ENCODE measurements at places on chromosomes 2 and 18. TPM values are rescaled to one million over a fixed set of nuclear protein-coding genes. Genes with fewer than 3 reads are reported as not detected.

DNA sequence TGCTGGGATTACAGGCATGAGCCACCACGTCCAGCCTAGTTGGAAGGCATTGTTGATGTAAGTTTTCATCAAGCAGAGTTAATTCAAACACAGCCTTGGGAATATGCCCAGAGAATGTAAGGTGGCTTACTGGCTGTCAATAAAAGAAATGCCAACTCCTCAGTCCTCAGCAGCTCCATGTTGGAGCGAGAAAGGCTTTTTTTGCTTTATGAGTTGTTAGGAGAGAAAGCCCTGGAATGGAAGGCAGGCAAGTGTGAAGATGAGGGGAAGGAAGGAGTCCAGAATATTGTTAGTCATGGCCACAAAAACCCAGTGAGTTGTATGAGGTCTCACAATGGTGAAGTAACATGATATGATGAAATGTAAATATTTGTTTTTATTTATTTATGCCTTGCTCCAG lies 57.1 kb downstream of the MAP4K4 start:
- no peak for DNase-seq
- no peak overlapping the region for H3K4me3 ChIP-seq
- H3K27ac ChIP-seq = no peak overlapping the region

- H3K4me1 ChIP-seq = no peaks in the 10 kb centered on the region
- no peaks in the 10 kb centered on the region for H3K36me3 ChIP-seq
- peaks cover 11% of the 10 kb centered on the region for H3K27me3 ChIP-seq
- no peak overlapping the region for H3K4me3 ChIP-seq
- no peak for DNase-seq
These were observed 78.3 kb downstream of the POU3F3 start for GRCh38 chr2:104932243-104932642.

DNA sequence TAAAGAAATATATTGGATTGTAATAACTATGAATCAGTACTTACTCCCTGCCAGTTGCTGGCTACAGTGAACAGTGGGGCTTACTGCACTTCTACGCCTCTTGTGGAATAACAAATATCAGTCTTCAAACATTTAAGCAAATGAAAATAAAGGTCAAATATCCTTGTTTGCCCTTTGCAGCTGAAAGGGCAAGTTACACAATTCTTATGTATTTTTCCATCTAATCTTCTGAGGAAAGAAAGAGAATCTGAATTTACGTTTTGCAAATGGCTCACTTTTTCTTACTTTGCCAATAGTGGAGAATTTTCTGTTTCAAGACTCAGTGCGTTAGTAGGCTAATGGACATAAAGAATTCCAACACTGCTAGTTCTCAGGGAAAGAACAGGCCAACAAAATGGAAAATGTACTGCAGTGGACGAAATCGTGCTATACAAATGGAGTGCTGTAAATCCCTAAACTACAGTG lies 157.2 kb upstream of the TMEM200C start:
- no peak overlapping the region for H3K27ac ChIP-seq
- H3K4me3 ChIP-seq = no peak overlapping the region
- DNase-seq = no peak
- no peaks in the 10 kb centered on the region for H3K36me3 ChIP-seq
- H3K27me3 ChIP-seq = no peaks in the 10 kb centered on the region
- no peaks in the 10 kb centered on the region for H3K4me1 ChIP-seq

DNA sequence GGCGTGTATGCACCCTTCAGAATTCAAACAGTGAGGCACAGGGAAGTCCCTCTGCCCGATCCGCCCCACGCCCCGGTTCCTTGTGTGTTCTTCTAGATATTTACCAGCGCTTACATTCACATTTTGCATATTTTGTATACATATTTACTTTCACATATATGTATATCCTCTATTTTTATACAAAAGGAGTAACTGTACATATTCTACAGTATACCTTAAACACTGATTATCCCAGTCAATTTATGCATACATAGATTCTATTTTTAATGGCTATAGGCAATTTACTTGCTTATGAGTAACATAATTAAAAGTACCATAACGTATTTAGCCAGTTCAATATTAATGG lies 307 bp upstream of the DUSP11 start:
- peaks cover 24% of the 10 kb centered on the region for H3K36me3 ChIP-seq
- peaks cover 26% of the 10 kb centered on the region for H3K4me1 ChIP-seq
- no peaks in the 10 kb centered on the region for H3K27me3 ChIP-seq

DNA sequence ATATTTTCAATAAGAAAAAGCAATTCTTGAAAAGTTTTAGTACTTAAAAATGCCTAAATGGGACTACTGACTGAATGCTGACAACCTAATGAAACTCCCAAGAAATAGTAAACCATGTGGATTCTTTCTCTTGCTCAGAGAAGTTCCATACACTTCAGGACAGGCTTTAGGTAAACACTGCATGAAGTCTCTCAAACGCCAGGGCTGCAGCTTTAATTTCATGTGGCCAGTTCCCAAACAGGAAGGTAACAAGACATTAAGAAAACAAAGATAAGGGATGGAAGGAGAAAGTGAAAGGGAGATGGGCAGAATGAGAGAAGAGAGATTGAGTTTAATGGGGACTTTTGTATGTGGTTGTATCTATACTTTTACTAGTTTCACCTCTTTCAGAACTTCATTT lies 734.7 kb upstream of the PKDCC start:
- no peak overlapping the region for H3K4me3 ChIP-seq
- H3K27me3 ChIP-seq = no peaks in the 10 kb centered on the region
- no peak overlapping the region for H3K27ac ChIP-seq
- H3K4me1 ChIP-seq = no peaks in the 10 kb centered on the region
- DNase-seq = no peak

- no peaks in the 10 kb centered on the region for H3K27me3 ChIP-seq
- no peaks in the 10 kb centered on the region for H3K4me1 ChIP-seq
- no peaks in the 10 kb centered on the region for H3K36me3 ChIP-seq
- no peak overlapping the region for H3K27ac ChIP-seq
- DNase-seq = no peak
These were observed 401.1 kb downstream of the BCL11A start for GRCh38 chr2:60152226-60152833.

GRCh38 chr2:214079032-214079431 lies 331.8 kb upstream of the VWC2L start:
- DNase-seq = no peak
- no peak overlapping the region for H3K27ac ChIP-seq
- H3K4me3 ChIP-seq = no peak overlapping the region
- H3K27me3 ChIP-seq = no peaks in the 10 kb centered on the region
- no peaks in the 10 kb centered on the region for H3K4me1 ChIP-seq
- H3K36me3 ChIP-seq = no peaks in the 10 kb centered on the region

GRCh38 chr2:181275643-181276070 lies 181.5 kb upstream of the ITGA4 start:
- no peaks in the 10 kb centered on the region for H3K27me3 ChIP-seq
- peaks cover 18% of the 10 kb centered on the region for H3K36me3 ChIP-seq
- DNase-seq = peak; percentile 39
- H3K27ac ChIP-seq = peak overlapping the region; percentile 60
- peaks cover 38% of the 10 kb centered on the region for H3K4me1 ChIP-seq
- H3K4me3 ChIP-seq = no peak overlapping the region

DNA sequence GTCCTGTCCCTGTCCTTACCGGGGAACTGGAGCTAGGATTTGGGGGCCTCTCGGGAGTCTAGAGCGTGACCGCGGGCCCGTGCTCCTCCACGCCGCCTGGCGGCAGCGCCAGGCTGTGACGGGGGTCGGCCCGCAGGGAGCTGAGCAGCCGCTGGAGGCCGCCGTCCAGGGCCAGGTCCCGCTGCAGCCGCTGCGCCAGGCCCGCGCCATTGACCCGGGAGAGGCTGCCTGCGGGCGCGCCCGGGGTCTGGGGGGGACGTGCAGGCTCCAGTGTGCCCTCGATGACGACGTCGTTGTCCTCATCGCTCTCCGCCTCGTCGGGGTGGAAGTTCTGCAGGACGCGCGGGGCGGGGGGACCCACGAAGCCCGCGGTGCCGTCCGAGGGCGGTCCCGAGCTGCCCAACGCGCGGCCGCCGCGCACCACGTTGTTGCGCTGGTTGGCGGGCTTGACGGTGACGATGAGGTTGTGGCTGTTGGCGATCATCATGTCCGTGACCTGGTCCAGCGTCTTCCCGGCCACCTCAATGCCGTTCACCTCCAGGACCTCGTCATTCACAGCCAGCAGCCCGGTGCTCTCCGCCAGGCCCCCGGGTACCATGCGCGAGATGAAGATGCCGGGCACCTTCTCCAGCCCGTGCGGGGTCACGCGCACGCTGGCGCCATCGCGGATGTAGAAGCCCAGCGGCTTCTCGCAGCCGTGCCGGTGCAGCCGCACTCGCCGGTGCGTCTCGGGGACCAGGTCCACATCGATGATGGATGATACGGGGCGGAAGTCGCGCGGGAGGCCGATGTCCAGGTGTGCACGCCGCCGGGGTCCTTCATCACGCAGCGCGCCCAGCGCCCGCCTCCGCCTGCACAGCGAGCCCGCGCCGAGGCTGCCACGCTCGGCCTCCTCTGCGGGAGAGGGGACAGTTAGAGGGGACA lies 50.9 kb downstream of the ADNP2 start:
- H3K4me3 ChIP-seq = no peak overlapping the region
- H3K27me3 ChIP-seq = peaks cover 8% of the 10 kb centered on the region
- no peak overlapping the region for H3K27ac ChIP-seq
- H3K4me1 ChIP-seq = peaks cover 2% of the 10 kb centered on the region

DNA sequence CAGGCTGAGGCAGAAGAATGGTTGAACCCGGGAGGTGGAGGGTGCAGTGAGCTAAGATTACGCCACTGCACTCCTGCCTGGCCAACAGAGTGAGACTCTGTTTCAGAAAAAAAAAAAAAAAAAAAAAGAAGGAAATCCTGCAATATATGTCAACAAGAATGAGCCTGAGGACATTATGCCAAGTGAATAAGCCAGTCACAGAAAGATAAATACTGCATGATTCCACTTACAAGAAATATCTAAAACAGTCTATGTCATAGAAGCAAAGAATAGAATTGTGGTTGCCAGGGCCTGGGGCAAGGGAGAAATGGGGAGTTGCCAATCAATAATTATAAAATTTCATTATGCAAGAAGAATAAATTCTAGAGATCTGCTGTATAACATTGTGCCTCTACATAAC lies 425.8 kb downstream of the NRXN1 start:
- H3K4me1 ChIP-seq = no peaks in the 10 kb centered on the region
- no peak overlapping the region for H3K4me3 ChIP-seq

GRCh38 chr2:9905413-9905812 lies 46.1 kb upstream of the GRHL1 start:
- DNase-seq = no peak
- H3K4me1 ChIP-seq = no peaks in the 10 kb centered on the region
- peaks cover 28% of the 10 kb centered on the region for H3K36me3 ChIP-seq
- no peak overlapping the region for H3K27ac ChIP-seq
- H3K27me3 ChIP-seq = no peaks in the 10 kb centered on the region
- no peak overlapping the region for H3K4me3 ChIP-seq

Gene TBR1
- total RNA-seq = not detected

Gene TUBA3E
- not detected for total RNA-seq

Gene CLEC4F
- total RNA-seq = not detected

Gene OSBPL1A
- 0.53 TPM for total RNA-seq

Gene NXPH2
- not detected for total RNA-seq

Gene ADRA2B
- total RNA-seq = not detected

Gene CGREF1
- 0.75 TPM for total RNA-seq

Gene STARD6
- total RNA-seq = not detected

Gene HAAO
- total RNA-seq = 0.18 TPM
